Motor neuron (in vitro differentiated cells): ENCODE measurements at places on chromosomes 1 and 21. TPM values are rescaled to one million over a fixed set of nuclear protein-coding genes. Genes with fewer than 3 reads are reported as not detected.

DNA sequence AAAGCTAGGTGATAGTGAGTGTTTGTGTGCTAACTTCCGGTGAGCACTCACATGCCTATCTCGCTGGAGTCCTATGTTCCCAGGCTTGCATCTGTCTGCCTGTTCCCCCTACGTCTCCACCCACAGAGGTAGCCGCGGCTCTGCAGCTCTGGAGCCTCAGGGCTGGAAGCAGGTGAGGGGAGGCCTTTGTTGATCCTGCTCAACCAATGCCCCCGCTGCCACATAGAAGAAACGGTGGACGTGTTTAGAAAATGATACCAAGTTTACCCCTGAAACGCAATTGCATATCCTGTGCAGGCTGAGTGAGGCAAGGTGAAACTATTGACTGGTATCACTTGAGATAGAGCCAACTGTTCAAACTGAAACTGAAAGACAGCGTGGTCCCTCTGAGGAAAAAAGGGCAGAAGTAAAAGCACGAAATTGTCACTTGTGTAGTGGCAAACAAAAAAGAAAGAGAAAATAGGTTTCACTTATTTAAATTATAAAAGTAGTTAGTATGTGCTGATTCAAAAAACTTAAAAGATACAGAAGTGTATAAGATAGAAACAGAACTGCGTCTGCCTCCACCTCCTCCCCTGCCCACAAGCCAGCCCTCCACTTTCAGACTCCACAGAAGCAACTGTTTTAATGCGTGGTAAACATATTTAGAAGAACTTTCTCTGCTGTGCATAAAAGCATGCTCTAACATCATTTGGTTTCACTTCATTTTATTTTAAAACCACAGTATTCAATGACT is 38.6 kb upstream of the ETS2 start:
- ATAC-seq, result no peak

DNA sequence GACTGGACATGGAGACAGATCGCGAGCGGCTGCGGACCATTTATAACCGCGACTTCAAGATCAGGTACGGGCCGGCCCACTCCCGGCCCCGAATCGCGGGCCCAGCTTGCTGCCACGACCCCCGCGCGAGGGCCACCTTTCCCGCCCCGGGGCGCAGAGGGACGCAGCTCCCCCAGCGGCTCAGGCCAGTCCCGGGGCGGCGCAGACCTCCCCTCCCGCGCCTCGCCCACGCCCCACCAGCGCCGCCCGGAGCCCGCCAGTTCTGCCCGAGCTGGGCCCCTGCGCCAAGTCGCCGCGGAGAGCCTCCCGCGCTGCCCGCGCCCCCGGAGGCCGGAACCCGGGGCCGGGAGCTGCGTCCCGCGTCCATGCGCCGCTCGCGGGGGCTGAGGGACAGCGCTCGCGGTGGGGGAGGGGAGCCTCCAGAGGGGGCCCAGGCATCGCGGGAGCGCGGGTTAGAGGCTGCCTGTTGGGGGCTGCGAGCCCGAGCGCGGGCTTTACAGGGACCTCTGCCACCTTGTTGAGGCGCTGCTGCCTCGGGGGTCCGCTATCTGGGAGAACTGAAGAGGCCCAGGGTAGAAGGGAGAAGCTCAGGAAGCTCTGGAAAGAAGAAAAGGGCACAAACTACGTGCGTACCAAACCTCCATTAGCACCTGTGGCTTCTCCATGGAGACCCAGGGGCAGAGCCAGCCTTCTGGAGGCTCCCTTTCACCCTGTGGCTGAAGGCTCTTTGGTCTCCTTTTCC is 698 bp downstream of the MOV10 start:
- ATAC-seq, result peak; percentile 81

GRCh38 chr1:153246018-153246417 is 13.5 kb upstream of the LORICRIN start:
- no peak for ATAC-seq

GRCh38 chr1:75502776-75503175 is 108.1 kb downstream of the SLC44A5 start:
- ATAC-seq, result peak; percentile 16

- no peak for ATAC-seq
Observed at GRCh38 chr21:41220208-41220733, 52.3 kb downstream of the BACE2 start.

MYCL gene
- 55.7 and 60.8 TPM in 2 replicates for total RNA-seq
